NCI-H2029 treated with DMSO at 0.1 percent for 48 hours (cell line): ENCODE measurements at places on chromosomes 6 and 20.

- DNase-seq, result no peak
Observed at GRCh38 chr20:530321-530720, 13.3 kb downstream of the CSNK2A1 start.

DNA sequence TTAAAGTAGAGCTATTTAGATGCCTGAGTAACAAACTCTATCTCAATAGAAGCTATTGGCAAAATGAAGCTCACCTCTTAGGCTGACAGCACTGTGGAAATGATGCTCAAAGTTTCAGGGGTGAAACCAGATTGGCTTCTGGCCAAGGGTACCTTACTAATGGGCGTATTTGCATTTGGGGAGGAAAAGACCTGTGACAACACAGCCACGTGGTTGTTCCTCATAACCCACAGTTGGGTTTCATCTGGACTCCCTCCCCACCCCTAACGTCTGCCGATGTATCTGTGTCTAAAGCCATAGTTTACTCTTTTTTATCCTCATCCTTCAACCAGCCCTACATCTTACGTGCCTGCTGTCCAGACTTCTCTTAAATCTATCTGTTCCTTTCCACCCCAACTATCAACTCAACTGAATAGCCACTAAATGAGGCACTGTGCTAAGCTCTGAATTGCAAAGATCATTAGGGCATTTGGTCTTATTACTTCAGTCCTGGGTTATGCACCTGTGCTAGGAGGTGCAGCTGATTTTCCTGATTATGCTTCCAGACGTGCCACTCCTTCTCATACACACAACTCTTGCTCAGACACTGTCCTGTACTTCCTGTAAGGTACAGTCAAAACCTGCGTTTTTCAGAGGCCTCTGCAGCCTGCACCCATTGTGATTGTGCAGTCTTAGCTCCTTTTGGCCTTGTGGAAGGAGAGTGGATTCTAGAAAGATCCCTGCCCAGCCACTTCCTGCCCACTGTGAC, 80.6 kb upstream of the ARMC2 start:
- DNase-seq, result no peak

GRCh38 chr6:138467901-138468300, 31.4 kb downstream of the NHSL1 start:
- no peak for DNase-seq

- no peak for DNase-seq
Observed at GRCh38 chr20:3339076-3339475, 68.4 kb downstream of the DNAAF9 start.

DNA sequence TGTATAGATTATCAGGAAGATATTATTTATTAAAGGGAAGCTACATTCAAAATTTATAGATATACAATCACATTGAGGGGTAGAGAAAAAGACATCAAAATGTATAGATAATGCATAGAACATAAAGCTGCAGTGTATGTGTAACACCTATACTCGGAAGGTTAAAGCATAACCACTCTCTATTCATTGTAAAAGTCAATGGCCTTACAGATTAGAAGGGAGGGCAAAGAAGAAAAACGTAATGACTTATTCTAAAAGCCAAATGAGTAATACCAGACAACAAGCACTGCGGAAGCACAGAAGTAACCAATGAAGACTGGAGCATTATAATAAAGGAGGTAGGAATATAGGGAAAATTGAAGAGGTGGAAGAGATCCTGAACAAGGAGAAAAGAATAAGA, 11.3 kb downstream of the HBS1L start:
- no peak for DNase-seq

- no peak for DNase-seq
Observed at GRCh38 chr20:13717631-13718044, 67.1 kb downstream of the ESF1 start.

- DNase-seq, result no peak
Observed at GRCh38 chr20:22815603-22816315, 219.4 kb upstream of the SSTR4 start.
